ENCODE measurements at places on chromosomes 1 and 21.

GRCh38 chr1:48677306-48678287, 99.1 kb downstream of the BEND5 start:
- no peak for DNase-seq

DNA sequence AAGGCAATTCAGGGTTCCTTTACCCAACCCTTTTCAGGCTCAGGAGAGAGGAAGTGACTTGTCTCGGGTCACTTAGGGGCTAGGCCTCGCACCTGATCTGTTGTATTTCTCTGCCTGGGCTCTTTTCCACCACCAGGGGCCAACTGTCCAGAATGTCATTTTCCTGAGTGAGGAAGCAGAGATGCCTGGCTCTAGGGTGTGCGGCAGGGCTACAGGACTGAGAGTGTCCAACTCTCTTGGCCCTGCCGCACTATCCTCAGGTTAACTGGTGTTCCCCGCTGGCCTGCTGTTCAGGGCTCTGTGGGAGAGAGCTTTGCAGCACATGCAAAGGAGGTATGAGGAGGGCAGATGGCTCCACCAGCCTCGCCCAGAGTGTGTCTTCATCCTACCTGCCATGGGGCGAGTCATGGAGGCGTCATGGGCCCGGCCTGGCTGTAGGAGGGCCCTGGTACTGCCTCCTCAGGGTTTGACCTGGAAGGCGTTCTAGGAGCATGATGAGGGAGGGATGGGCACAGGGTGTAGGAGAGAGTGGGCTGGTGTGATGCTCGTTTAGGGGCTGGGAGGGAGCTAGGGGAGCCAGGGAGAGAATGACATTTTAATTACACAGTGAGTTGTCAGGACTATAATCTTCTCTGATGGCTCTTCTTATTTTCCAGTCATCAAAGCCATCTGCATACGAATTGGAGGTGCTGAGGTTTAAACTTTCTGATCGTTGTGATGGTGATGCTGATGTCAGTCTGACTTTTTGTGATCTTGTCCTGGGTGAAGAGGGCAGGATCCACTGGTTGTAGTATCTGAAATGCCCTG, 128.3 kb downstream of the NOS1AP start:
- DNase-seq: no peak

DNA sequence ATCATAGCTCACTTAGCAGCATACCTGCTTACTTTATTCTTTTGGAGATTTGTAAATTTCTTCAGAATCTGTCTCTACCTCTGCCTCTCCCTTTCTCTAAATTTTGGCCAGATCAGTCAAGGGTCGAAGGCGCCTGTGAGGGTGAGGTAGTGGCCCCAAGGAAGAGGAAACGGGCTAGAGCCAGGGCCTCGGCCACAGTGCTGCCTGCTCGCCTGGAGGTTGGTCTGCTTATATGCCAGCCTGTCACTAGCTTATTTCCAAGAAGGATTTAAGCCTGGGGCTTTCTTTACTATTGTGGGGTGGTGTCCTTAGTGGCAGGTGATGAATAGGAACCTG, 19.6 kb downstream of the PEX14 start:
- no peak for DNase-seq

DNA sequence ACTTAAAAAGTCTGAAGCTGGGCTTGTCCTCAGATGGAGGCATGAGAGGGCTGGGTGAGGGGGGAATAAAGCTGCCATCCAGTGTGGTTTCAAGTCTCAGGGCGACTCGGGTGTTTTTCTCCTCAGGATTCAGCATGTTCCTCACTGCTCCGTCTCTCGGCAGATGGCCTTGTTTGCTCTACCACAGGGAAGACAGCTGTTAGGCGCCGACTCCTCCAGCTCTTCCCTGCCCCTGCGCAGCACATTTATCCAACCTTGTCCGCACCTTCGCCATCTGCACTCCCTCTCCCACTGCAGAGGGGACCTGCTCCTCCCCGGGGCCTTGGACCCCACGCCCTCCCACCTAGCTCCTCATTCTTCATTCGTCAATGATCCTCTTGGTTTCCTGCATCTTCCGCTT, 16.6 kb upstream of the S100A11 start:
- DNase-seq: no peak

- no peak for DNase-seq
Observed at GRCh38 chr1:224502459-224503160, 68.0 kb upstream of the WDR26 start.

GRCh38 chr1:84862810-84863251, 30.2 kb downstream of the LPAR3 start:
- no peak for DNase-seq

- no peak for DNase-seq
Observed at GRCh38 chr1:89068291-89068690, 3.3 kb upstream of the GBP1 start.

DNA sequence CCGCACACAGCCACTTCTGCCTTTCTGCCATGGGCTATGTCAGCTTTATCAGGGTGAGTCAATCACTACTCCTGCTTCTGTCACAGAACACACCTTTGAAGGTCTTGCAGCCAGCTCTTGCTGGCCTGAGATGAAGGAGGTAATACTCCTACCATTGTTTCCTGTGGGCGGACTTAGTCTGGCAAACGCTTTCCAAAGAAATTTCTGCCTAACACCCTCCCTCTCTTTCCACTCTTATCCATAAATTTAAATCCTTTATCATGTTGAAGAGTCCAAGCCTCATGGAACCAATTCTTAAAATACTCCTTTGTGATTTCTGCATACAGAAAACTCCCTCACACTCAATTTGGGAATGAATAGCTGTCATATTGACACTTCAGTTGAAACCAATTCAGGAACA, 633.1 kb upstream of the CHRM3 start:
- no peak for DNase-seq

DNA sequence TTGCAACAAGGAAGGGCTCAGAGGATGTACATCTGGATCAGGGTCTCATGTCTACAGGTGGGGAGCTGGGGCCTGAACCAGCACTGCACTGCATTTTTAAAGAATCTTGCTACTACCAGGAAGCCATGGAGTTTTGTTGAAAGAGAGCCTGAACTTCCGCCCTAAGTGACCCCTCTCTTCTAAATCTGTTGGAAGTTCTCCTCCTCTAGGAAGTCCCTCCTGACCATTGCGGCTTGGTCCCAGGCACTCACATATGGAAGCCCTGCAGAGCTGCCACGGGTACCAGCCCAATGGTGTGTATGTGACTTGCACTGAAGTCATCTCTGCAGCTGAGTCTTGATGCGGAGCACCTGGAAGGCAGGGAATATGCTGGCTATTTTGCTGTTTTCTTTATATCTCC, 192.0 kb upstream of the GALNT2 start:
- DNase-seq: peak; percentile 45

GRCh38 chr1:111202707-111203623, 2.5 kb upstream of the DENND2D start:
- no peak for DNase-seq

- no peak for DNase-seq
Observed at GRCh38 chr1:209266590-209267205, 316.8 kb upstream of the CAMK1G start.

- no peak for DNase-seq
Observed at GRCh38 chr1:214002472-214002871, 14.7 kb downstream of the PROX1 start.

- DNase-seq: no peak
Observed at GRCh38 chr1:218810306-218810705, 363.4 kb upstream of the LYPLAL1 start.

- DNase-seq: no peak
Observed at GRCh38 chr1:181989261-181989920, 72.1 kb downstream of the ZNF648 start.

DNA sequence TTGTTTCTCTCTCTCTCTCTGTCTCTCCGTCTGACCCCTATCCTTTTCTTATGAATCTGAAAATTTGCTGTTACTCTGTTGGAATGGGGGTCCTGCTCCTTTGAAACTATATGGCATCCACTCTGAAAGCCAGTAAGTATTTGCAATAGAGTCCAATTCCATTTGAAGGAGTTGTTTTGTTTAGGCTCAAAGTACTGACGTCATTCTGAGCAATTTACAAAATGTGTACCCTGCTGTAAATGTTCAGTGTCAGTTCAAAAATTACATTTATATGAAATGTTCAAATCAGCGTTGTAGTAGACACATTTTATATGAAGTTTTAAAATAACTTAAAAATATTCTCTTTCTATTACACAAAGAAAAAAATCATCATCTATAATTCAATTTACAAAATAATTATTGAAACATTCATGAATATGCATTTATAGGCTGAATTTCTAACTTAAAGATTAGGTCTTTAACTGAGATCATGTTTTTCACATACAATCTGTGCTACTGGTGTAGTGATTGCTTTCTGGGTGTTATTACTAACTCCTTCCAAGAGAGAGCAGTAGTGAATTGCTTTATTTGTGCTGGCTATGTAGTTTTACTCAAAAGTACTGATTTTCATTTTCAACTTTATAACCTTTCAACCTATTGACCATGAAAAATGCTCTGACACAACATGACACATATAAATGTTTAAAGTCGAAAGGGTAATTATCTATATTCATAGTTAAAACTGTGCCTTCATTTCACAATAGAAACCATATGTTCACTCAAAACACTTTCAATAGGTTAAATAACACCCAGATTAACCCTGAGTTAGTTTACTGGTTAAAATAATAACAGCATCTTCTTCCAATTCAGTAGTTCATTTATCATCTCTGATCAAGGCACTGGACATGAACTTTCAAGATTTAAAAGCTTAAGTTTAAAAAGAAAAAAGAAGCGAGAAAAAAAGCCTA, 253.1 kb upstream of the ADGRL4 start:
- DNase-seq: no peak

GRCh38 chr1:96559707-96560596, 161.6 kb upstream of the PTBP2 start:
- DNase-seq: no peak

DNA sequence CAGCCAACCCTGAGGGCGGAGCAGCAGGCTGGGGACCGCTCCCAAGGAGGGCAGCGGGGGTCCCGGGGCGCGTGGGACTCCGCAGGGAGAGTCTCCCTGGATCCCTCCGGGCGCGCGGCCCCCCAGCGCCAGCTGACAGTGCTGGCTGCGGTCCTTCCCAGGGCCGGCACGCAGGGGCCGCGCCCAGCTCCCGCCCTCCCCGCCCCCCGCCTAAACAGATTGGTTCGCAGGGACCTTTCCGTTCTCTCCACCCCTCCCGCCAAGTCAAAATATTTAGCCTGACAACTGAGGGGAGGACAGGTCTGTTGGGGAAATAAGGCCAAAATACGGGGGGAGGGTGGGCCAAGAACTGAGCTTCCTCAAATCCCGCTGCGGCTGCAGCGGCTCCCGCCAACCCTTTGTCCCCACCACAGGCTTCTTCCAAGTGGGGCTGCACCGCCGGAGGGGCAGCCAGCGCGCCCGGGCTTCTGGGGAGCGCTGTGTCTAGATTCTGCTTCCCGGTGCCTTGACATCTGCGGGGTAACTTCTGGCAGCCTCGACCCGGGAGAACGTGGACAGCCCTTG, at the start of gene INSRR:
Gene INSRR, minus strand, starts transcription at position 159 of the 564 bp plus-strand sequence. CDS start 496 bp downstream, outside the sequence.
- no peak for DNase-seq

- DNase-seq: no peak
Observed at GRCh38 chr1:46587069-46587468, 17.0 kb downstream of the MKNK1 start.

GRCh38 chr1:64092851-64093371, 110.5 kb upstream of the UBE2U start:
- no peak for DNase-seq

GRCh38 chr1:46410156-46411009, 16.3 kb downstream of the FAAH start:
- DNase-seq: no peak

DNA sequence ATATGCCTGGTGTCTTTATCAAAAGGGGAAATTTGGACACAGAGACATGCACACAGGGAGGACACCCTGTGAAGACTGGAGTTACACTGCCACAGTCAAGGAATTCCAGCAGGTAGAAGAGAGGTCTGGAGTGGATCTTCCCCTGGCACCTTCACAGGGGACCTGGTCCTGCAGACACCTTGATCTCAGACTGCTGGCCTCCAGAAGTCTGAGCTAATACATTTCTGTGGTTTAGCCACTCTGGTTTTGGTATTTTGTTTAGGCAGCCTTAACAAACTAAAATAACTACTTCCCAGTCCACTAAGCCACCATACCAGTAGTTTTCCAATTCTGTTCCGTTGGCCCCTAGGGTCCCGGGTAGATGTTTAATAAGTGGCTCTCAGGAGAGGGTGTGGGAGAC, 164.7 kb downstream of the SETD4 start:
- DNase-seq: no peak

DNA sequence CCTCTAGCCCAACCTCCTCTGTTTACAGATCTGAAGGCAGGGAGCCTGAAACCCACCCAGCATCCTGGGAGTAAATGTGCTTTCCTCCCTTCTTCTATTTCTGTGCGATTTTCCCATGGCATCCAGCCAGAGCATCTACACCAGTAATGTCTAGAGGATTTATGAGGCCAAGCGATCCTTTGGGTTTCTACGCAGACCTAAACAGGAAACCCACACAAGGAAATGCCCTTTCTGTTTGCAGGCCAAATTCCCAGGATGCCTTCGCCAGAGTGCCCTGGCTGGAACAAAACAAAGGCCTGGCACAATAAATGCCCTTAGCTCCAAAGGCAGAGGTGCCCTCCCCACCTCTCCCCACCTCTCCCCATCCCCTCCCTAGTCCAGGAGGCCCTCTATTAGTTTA, 110.5 kb upstream of the CDC42BPA start:
- DNase-seq: no peak

DNA sequence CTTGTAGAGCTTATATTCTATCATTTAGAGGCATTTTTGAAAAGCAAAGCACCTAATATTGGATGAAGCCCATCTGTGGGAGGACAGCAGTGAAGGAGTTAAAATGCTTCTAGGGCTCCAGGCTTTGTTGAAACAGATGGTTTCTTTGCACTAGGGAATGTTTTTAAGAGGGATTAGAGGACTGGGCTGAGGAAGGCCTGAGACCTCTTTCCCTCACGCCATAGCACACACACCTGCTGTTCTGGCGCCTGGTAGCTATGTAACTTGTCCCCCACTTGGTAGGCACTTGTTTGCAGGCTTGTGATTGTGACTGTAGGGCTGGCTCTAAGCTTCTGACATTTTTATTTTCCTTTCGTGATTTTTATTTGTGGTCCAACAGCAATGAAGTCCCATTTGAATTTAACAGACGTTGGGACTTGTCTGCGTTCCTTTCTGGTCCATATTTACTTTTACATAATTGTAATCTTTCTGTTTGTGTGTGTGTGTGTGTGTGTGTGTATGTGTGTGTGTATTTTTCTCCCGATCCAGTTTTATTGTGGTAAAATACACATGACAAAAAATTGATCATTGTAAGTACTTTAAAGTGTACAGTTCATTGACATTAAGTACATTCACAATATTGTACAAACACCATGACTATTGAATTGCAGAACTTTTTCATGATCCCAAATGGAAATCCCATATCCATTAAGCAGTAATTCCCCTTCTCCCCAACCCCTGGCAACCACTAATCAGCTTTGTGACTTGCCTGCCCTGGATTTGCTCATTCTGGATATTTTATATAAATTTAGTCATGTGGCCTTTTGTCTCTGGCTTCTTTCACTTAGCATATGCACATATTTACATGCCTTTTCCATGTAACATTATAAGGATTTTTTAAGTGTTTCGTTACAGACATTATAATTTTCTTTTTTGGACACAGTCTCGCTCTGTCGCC, 33.5 kb upstream of the MACF1 start:
- no peak for DNase-seq
